ENCODE measurements at places on chromosomes 1 and 21.

GRCh38 chr1:237685551-237685950, 205.2 kb downstream of the ZP4 start:
- DNase-seq, result no peak

DNA sequence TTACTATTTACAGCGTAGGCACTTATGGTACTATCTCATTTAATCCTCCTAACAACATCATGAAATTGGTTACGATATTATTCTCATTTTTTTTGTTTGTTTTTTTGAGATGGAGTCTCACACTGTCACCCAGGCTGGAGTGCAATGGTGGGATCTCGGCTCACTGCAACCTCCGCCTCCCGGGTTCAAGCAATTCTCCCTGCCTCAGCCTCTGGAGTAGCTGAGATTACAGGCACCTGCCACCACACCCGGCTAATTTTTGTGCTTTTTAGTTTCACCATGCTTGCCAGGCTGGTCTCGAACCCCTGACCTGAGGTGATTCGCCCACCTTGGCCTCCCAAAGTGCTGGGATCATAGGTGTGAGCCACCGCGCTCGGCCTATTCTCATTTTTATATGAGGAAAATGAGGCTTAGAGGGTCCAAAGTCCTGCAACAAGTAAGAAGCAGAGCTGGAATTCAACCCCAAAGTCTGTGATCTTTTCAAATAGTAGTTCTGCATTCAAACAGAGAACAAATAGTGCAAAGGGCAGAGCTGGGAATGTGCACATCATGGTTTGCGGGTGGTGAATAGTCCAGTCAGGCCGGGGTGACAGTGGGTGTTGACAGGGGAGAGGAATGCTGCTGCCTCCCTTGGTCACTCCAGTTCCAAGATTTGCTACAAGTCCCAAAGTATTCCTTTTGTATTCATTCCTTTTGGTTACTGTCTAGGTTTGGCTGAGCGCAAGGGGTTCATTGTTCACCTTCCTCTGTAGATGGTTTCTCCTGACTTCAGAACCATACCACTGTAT, 4.6 kb downstream of the PRUNE1 start:
- no peak for DNase-seq

DNA sequence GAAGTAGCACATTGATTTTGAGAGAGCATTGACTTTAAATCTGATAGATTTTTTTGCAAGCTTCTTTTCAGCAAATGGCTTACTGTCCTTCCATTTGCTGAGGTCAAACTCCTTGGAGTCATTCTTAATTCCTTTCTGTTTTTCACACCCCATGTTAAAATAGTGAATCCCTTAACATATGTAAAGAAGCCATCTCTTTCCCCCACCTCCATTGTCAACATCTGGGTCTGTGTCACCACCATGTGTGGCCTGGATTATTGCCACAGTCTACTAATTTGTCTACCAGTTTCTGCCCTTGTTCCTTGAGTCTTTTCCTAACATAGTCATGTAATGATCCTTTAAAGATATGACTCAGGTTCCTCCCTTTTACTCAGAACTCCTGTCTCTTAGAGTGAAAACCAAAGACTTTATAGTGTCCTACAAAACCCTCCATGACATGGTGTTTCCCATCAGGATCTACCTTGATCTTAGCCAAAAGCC, 104.7 kb downstream of the ST6GALNAC3 start:
- DNase-seq, result no peak

DNA sequence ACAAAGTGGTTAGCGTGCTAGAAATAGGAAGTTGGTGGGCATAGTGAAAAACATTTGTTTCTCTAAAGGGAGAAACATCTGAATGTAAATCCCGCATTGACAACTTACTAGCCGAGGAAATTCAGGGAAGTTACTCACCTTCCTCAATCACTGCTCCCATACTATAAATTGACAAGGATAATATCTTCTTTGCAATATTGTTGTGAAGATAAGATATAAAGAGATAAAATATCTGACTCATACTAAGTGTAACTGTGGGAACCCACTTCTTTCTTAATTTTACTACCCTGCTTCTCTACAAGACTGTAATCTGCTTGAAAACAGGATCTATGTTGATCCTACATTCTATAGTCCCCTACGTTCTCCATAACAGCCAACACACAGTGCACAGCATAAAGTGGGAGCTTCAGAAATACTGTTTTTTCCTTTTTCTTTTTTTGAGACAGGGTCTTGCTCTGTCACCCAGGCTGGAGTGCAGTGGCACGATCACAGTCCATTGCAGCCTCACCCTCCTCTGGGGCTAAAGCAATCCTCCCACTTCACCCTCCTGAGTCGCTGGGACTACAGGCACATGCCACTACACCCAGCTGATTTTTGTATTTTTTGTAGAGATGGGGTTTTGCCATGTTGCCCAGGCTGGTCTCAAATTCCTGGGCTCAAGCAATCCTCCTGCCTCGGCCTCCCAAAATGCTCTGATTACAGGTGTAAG, 57.4 kb upstream of the C1orf21 start:
- no peak for DNase-seq

DNA sequence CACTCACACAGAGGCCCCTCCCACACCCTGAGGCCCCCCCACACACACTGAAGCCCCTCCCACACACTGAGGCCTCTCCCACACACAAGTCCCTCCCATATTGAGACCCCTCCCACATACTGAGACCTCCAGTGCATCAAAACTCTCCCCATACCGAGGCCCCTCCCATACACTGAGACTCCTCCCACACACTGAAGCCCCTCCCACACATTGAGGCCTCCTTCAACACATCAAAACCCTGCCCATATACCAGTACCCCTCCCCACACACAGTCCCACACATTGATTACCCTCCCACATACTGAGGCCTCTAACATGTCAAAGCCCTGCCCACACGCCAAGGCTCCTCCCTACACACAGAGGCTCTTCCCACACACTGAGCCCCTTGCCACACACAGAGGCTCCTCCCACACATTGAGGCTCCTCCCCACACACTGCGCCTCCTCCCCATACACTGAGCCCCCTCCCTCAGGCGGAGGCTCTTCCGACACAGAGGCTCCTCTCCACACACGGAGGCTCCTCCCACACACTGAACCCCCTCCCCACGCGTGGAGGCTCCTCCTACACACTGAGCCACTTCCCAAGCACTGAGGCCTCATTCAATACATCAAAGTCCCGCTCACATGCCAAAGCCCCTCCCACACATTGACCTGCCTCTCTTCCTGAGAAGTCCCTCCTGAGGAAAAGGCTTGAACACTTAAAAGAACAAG, 392.3 kb downstream of the CAMTA1 start:
- DNase-seq, result no peak

DNA sequence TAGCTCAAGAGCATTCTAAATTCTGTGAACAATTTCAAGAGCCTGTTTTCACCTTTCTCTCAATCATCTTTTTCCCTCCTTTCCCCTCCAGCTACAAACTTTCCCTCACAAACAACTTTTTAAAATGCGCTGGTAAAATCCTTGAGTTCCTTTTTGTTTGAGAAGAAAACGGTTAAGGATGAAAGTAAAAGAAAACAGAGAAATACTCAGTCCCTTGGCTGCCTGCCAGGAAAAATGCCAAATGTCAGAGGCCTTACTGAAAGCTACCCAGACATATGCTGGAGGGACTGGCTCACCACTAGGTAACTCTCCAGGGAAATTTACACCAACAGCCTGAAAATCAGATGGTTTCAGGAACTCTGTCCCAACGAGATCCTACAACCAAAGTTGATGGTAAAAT, 11.0 kb upstream of the SERBP1 start:
- DNase-seq, result no peak

- DNase-seq, result no peak
These were observed 19.9 kb upstream of the NEK2 start for GRCh38 chr1:211695135-211695816.

- DNase-seq, result no peak
These were observed 204.9 kb downstream of the VAV3 start for GRCh38 chr1:107760065-107760464.

GRCh38 chr21:33075128-33075527, 5.2 kb downstream of the OLIG1 start:
- DNase-seq, result no peak

DNA sequence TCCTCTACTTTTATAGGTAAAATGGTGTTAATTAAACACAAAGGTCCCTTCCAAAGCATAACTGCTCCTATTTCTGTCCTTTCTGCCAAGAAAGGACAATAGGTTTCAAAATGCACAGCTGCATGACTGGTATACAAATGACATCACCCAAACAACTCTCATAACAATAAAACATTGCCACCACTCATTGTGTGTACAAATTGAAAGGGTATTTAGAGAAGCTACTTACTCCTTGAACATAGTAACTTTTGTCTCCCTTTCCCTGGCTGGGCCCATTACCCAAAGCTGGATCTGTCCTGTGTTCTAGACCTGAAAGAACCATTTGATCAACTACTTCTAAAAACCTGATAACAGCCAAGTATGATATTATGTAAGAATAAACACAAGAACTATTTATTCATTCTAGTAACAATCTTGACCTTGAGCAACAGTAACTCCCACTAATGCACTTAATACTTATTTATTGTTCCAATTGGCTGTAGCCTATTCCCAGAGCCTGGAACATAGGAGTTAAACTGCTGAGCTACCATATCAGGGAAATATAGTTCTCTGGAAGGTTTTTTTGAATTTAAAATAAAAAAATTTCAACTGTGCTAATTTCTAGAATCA, 38.2 kb downstream of the TTLL7 start:
- no peak for DNase-seq

DNA sequence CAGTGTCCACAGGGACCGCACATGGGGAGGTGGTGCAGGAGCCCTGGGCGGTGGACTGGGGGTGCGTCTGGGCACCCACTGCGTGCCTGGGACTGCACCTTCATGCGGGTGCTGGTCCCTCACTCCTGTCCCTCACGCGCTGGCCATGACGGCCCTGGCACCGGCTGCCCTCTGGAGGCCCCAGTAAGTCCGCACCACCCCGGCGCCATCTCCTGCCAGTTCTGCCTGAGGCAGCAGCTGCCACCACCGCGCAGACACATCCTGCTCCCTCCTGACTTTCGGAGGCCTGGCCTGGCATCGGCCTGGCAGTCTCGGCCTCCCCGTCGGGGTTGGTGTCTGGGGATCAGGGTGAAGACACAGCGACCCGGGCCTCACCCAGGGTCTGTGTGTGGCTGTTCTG, 64.8 kb downstream of the MORN1 start:
- no peak for DNase-seq

DNA sequence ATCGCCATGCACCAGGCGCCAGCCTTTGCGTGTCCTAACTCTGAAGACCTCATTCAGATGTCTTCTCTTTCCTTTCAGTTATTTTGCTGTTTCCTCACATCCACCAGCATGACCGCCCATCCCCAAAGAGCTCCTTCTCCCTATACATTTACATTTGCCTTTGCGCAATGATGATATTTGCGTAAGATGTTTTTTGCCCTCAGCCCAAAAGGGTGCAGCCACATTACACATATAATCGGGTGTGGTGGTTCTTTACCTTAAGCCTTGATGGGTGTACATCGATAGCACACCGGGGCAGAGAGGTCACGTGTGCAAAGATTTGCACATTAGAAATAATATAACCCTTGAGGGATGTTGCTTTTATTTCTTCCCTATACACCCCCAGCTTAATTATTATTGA, 192.8 kb downstream of the HUNK start:
- DNase-seq, result no peak

GRCh38 chr1:192983349-192983980, 75.7 kb downstream of the UCHL5 start:
- no peak for DNase-seq

GRCh38 chr1:214050513-214051401, 63.0 kb downstream of the PROX1 start:
- DNase-seq, result no peak

DNA sequence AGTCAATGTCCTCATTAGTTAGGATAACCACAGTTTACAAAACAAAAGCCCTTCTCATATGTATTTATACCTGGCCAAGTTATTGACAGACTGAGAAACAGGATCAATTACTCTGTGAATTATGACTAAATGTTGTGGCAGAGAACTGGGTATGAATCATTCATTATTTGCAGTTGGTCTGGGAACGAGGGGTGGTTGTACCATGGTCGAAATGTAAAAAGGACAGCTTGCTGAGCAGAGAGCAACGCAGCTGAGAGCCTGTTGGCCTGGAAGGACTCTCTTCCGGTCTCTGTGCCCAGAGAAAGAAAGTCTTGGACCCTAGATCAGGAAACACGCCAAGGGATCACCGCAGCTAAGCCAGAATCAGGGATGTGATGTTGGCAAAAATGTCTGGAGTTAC, 169.6 kb downstream of the DISC1 start:
- DNase-seq, result no peak

DNA sequence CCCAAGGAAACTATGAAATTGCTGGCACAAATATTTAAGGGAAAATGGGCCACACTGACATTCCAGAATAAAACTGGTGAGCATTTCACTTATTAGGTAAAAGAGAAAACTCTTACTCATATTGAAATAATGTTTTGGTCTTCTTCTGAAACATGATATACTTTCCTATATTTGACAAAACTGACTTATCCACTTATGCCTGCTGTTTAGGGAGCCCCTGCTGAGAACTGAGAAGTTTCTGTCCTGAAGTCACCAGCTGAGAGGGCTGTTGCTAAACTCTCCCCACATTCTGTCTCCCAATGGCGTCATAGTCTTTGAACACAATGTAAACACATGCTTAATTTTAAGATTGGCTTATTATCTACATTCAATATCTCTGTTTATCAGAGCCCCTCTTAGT, 46.8 kb upstream of the ZC3H11B start:
- DNase-seq, result no peak

- no peak for DNase-seq
These were observed 10.2 kb upstream of the IL10 start for GRCh38 chr1:206782448-206782847.

- DNase-seq, result no peak
These were observed 95.4 kb upstream of the VAMP3 start for GRCh38 chr1:7675431-7676273.

DNA sequence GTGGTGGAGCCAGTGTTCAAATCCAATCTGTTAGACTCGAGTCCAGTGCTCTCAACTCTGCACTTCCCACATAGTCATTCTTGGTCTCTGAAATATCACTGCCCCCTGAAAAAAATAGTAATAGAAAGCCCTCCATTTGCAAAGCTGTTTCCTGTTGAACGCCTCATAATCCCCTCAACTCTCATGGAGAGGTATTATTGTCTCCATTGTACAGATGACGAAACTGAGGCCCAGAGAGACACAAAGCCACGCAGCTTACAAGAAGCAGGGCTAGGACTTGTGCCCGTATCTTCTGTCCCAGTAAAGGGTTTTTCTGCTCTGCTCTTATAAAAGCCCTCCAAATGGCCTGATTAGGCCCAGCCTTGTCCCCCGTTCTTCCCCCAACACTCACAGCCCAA, 6.2 kb upstream of the ARHGEF19 start:
- no peak for DNase-seq

DNA sequence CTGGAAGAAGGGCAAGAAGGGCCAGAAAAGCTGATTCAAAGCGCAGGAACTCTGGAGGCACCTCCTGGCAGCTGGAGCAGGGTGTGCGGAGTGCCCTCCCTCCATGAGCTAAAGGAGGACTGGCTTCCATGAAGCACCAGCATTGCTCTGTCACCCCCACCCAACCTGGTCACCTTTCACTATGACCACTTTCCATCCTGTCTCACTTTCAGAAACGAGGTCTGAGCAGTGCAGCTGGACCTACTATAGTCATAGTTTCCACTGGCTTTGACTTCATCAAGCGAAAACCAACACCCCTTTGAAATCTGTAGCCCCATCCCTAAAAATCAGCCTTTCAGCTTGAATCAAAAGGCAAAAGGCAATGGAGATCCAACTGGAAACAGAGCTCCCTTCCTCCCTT, 84.8 kb upstream of the CACNA1E start:
- no peak for DNase-seq

GRCh38 chr21:15276243-15276642, 211.4 kb upstream of the NRIP1 start:
- DNase-seq, result no peak

Data from D721Med (cell line).